ENCODE measurements at places on chromosomes 3 and 15.

DNA sequence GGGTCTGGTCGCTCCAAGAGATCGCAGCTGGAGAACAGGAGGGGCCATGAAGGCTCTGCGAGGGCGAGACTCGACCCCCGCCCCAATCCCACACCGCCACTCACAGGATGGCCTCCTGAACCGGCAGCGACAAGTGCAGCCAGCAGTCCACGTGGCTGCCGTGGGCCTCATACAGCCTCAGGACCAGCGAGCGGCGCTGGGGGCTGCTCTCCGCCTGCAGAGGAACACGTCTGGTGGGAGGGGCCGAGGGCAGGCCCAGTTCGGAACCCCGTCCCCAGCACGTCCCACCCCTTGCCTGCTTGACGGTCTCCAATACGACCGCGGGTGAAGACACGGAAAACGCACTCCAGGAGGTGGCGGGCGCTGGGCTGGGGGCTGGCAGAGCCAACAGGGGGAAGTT lies 9.2 kb downstream of the NEIL1 start:
- DNase-seq = no peak

DNA sequence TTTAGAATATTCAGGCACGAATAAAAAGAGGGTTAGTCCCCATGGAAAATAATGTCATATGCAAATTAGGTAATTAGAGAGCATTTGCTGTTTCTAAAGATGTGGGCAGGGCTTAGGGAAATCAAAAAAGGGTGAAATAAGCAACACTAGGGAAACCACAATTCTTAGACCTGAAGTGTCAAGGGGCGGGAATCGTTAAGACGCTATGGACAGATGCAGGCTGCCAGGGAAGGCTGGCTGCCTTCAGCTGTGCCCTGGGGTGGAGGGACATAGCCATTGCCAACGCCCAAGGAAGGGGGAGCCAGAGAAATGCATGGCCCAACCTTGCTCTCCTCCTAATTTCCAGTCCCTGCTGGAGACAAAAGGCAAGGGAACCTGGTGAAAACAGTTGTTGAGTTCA lies 141.7 kb upstream of the PROK2 start:
- DNase-seq = no peak

GRCh38 chr15:96544162-96544756 lies 213.8 kb downstream of the NR2F2 start:
- no peak for DNase-seq

DNA sequence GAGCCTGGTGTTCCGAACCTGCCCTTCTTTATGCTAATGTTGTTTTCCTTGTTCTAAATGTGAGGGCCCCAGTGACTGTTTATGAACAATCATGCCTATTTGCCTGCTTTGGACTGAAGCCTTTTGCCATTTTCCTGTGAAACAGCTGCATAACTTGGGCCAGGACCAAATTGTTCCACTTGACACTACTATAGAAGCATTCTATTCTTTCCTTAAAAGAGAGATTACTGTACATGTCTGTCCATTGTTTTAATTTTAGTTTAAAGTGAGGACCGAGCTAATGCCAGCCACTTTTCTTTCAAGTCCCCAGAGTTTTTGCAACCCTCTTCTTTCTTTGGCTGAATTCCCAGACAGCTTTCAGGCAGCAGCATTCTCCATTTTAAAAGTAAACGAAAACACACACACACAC lies 980.3 kb downstream of the CADM2 start:
- no peak for DNase-seq

GRCh38 chr3:114839476-114839875 lies 307.6 kb downstream of the ZBTB20 start:
- no peak for DNase-seq

DNA sequence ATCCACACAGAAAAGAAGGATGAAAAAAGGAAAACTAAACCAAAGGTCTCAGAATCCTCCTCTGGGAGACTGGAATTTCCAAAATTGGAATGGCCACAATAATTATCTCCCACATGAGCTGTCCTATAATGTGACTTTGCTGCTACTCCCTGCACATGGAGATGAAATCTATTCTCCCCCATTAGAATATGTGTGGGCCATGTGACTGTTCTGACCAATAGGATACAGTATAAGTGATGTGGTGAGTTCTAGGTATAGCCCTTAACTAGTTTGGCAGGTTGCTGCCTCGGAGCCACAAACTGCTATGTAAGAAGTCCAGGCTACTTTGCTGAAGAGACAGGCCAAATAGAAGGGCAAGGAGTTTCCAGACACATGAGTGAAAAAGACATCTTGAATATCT lies 5.2 kb downstream of the TRIM59 start:
- peak; percentile 59 for DNase-seq

DNA sequence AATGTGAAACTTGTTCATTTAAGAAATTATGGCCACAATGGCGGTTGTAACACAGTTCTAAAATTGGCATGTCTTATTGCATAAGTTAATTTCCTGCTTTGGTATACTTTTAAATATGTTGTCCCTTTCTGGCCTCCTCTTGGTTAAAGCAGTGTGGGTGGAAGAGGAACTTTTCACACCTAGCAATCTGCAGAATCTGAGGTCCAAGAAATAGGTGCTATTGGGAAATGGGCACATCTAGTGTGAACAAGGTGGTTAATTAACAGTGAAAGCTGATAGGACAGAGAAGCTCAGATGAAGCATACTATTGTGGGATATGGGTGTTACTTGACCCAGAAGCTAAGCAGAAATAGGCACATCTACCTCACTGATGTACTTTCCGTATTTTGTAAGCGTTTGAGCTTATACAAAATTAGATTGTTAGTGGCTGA lies 10.6 kb downstream of the CMC1 start:
- no peak for DNase-seq

DNA sequence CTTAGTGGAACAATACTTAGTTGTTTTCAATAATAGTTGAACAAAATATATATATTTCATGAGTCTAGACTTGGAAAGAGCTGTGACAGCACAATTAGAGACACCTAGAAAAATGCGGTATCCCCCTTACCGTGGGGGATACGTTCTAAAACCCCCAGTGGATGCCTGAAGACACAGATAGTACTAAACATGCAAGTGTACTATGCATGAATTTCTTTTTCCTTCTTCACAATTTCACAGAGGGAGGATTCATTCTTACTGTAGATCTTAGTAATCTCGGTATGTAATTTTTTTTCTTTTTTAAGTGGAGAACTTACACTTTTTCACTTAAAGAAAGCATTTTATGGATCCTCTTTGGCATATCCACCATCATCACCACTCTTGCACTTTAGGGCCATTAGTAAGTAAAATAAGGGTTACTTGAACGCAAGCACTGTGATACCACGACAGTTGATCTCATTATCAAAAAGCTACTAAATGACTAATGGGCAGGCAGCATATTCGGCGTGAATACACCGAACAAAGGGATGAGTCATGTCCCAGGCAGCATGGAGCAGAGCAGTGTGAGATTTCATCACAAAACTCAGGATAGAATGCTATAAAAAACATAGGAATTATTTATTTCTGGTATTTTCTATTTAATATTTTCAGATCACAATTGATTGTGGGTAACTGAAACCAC lies 72.3 kb upstream of the ZNF280D start:
- peak; percentile 15 for DNase-seq

- no peak for DNase-seq
Measured at GRCh38 chr3:144257381-144257780, 285.8 kb downstream of the DIPK2A start.

- no peak for DNase-seq
Measured at GRCh38 chr3:66000506-66000905, 38.2 kb downstream of the MAGI1 start.

DNA sequence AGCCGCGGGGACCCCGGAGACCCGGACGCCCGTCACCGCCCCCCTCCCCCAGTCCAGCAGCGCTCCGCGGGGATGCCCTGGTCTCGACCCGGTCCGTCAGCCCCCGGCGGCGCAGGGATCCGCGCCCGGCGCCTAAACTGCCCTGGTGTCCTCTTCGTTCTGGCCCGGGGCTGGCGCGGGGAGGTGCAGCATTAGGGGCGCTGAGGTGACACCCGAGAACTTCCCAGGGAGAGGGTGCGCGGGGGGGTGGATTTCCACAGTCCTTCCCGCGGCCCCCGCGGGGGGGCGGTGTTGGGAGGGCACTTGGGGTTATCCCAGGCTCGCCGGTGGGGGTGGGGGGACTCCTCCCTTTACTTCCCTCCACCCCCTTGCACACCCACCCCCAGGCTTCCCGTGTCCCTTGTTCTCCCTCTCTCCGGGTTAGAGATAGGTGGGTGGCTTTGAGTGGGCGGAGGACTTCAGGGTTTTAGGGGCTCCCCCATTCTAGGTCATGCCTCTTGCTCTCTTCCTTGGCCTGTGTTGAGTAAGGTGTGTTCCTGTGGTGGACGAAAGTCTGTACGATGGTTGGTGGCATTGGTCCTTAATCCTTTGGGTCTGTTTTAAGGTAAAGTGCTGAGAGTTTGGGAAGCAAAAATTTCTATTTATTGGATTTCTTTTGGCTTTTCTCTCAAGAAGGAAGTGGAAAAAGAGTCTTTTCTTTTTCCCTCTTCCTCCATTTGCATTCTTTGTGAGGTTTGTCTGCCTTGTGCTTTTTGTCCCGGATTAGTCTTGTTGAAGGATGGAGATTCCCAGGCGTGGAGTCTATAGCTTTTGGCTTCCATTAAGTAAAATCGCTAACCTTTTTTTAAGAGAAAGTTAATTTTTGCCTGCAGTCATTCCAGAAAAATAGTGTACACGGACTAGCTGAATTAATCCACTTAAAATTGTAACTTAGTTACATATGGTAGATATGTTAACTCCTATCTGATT lies 811 bp downstream of the SKIL start:
- peak; percentile 72 for DNase-seq

DNA sequence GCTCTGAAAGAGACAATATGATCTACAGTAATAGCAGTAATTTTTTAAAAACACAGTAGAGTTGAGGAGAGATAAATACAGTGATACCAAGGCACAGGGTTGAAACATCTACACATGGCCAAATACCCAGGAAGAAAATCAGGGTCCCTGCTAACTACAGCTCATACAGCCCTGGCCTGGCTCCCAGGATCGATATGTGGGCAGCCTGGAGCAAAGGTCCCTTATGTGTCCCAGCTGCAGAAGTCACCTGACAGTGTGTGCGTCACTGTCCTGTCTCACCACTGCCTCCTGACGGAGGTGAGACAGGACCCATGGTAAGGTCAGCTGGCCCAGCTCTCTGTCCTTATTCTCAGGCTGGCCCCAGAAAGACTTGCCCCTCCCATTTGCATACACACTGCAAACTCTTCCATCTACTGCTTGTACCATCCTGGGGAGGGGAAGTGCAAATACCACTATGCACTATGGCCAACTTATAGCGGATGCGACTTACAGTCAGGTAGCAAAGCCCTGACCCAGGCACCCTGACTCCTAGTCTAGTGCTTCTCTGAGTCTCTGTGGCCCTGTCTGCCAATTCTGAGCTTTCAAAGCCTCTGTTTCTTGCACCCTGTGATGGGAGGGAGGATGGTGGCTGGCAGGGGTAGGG lies 22.0 kb upstream of the BCL2L10 start:
- no peak for DNase-seq

- no peak for DNase-seq
Measured at GRCh38 chr15:63211092-63211490, 21.7 kb downstream of the RAB8B start.

GRCh38 chr3:181764544-181764943 lies 52.8 kb downstream of the SOX2 start:
- DNase-seq = no peak

- peak; percentile 80 for DNase-seq
Measured at GRCh38 chr15:28914483-28915023, 28.8 kb downstream of the APBA2 start.

DNA sequence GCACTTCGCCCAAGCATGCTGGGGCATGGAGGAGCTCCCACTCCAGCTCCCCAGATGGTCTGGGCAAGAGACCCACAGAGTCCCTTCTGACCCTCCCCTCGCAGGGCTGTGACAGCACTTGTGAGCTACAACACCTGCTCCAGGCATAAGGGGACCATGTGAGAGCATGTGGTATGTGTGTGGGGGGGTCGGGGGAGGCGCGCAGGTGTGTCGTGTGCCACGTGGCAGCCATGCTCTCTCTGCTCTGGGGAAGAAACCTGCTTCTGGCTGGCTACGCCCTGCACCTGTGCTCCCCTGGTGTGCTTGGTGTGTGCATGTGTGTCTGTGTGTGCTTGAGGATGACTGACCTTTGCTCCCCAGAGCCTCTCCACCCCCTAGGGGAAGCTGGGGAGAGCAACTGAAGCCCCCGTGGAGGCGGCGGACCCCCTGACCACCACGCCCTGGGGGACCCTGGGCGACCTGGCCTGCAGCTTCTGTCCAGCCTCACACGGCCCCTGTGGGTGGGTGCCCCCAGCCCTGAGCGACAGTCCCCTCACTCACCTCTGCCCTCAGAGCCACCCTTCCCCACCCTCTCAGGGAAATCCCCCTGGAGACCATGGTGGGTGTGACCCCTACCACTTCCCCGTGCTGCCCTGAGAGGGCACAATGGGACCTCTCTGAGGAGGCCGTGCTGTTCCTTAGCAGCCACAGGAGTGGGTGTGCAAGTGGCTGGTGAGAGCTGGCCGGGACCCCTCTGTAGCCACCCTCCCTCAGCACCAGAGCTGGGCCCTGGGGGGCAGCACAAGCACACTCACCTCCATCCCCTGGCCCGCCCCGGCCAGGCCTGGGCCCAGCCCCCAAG lies 16.6 kb upstream of the SEC13 start:
- no peak for DNase-seq

DNA sequence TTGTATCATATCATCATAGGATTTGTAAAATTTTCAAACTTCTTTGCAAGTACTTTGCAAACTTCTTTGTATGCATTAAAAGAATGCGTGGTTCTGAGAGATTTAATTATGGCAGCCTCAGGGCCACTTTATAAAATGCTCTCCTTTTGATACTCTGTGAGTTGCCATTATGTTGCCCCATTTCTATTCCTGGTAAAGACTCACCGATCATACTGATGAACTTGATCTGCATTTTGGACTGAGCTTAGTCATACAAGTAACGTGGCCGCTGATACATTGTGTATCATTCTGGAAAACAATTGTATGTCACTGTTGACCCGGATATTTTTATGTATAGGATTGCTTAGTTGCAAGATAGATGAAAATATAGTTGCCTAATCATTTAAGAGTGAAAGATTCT lies 38.8 kb downstream of the AKAP13 start:
- no peak for DNase-seq

GRCh38 chr15:39167164-39168058 lies 413.5 kb upstream of the THBS1 start:
- DNase-seq = no peak

DNA sequence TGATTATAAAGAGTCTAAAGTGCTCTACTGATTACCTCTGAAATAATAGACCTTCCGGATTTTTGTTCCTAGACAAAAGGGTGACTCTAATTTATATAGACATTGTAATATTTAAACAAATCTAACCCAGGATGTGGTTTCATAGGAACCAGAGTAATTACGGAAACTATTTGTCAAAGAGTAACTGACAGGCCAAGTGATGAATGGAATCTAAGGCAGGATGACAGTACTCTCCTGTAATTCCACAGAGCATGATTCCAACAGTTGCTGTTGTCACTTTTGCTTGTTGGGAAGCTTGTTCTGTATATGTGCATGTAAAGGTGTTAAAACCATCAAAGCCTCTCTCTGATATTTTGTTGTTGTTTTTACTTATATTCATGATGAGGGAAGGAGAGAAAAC lies 1141.0 kb downstream of the IGSF11 start:
- no peak for DNase-seq

GRCh38 chr3:174046311-174046710 lies 648.8 kb downstream of the NLGN1 start:
- DNase-seq = no peak

- DNase-seq = no peak
Measured at GRCh38 chr3:51966922-51967383, 301 bp downstream of the PCBP4 start.

Data from hematopoietic multipotent progenitor cell treated with erythropoietin and hydrocortisone succinate and interleukin-3 and kit ligand, for 6 days (in vitro differentiated cells).